Activated CD8-positive, alpha-beta memory T cell treated with anti-CD3 and anti-CD28 coated beads for 1 hour (primary cell): ENCODE measurements at places on chromosomes 3 and 15.

- DNase-seq, result no peak
These were observed 491.8 kb downstream of the FHIT start for GRCh38 chr3:60759439-60759838.

GRCh38 chr3:153752405-153753027 lies 368.7 kb upstream of the ARHGEF26 start:
- no peak for DNase-seq

- DNase-seq, result no peak
These were observed 8.3 kb downstream of the SERPINI1 start for GRCh38 chr3:167743799-167744198.

GRCh38 chr15:92580521-92580920 lies 75.1 kb downstream of the FAM174B start:
- no peak for DNase-seq

DNA sequence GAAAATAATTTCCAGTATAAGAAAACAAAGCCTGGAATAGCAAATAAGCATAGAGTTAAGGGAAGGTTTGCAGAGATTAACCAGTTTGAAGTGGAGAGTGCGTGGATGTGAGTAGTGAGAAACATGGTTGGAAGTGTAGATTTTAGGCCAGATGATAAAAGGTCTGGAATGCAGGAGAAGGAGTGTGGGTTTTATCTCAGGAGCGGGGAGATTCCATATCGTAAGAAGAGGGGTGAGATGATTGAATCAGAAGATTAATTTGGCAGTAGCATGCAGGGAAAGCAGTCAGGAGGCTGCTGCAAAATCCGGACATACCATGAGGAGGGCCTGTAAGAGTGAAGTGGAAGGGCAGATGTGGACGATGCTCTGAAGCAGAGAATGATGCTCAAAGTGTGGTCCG lies 13.7 kb downstream of the PPARG start:
- DNase-seq, result no peak

DNA sequence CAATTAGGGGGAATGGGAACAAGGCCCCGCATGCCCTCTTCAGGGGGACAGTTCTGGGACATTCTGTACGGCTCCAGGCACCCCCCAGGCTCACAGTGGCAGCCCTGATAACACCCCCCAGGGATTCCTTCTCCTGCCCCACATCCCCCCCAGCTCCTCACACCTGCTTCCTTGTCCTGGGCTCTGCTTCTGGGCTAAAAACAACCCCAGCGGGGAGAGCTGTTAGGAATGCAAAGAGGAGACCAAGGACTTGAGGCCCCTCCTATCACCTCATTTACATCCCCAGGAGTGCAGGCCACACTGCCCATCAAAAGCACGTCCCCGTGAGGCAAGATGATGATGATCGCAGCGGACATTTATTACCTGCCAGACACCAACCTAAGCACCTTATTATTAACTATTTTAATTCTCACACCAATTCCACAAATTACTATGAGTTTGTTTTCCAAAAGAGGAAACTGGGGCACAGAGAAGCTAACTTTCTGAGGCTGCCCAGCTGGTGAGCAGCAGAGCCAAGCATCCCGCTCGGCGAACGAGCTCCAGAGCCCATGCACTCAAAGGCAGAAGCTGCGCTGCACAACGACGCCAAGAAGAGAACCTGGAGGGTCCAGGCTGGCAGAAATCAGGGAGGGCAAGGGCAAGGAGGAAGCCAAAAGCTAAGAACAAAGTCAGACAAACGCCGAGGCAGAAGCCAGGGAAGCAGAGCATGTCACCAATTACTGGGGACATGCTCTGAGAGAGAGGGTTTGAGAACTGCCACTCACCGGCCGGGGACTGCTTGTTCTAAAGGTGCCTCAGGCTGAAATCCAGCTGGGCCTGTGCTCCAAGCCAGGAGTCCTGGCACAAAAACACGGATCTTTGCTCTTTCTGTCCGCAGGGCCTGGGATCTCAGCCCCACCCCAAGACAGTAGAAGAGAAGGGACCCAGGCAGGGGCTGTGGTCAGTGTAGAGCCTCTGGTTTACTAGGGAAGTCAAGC lies 76.2 kb upstream of the NSMCE3 start:
- DNase-seq, result no peak

DNA sequence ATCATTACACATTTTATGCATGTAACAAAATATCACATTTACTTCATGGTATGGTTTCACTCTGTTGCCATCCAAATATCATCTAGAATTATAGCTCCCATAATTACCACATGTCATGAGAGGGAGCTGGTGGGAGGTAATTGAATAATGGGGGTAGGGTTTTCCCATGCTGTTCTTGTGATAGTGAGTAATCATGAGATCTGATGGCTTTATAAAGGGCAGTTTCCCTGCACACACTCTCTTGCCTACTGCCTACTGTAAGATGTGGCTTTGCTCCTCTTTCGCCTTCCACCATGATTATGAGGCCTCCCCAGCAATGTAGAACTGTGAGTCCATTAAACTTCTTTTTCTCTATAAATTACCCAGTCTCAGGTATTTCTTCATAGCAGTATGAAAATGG lies 123.4 kb downstream of the SATB1 start:
- DNase-seq, result no peak

- no peak for DNase-seq
These were observed 23.0 kb downstream of the HSPBAP1 start for GRCh38 chr3:122770521-122771202.

DNA sequence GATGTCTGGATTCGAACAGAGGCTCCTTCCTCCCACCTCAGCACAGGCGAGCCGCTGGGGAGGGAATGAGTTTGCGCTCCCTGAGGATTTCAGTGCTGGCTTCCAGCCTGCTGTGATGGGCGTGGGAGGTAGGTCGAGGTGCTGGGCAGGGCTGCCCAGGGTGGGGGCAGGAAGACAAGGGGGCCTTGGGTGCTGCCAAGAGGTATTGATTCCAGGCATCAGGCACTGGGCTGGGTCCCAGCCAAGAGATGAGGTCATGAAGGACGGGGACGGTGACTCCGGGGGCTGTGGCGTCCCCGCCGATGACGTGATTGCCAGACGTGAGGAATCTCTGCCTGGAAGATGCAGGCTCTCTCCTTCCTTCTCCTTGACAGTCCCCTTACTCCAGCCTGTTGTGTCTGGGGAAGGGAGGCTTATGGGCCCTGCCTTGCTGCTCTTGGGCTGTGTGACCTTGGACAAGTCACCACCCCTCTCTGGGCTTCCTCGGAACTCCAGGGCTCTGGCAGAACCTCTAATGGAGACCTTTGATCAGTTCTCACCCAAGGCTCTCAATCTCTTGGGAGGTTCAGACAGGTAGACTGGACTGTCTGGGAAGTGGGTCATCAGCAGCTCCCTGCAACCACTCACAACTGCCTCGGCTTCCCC lies 116.8 kb downstream of the FBLN2 start:
- DNase-seq, result no peak

- DNase-seq, result no peak
These were observed 62.7 kb upstream of the FAM98B start for GRCh38 chr15:38391191-38391590.

DNA sequence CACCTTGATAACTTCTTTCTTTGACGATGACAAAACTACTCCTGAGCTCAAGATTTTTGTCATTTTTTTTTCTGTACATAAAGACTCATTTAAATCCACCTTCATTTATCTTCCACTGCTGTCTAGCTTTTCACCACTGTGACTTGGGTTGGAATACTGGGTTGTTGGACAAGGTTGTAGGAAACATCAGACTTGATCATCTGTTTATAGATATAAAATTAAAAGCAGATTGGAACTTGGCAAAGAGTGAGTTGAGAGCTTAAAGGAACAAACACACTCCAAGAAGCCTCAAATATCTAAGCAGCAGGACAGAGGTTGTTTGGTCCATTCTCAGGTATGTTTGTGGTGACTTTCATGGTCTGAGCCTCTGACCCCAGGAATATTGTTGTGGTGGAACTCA lies 141.7 kb upstream of the NDN start:
- no peak for DNase-seq

GRCh38 chr3:110758208-110758607 lies 313.4 kb upstream of the NECTIN3 start:
- no peak for DNase-seq

DNA sequence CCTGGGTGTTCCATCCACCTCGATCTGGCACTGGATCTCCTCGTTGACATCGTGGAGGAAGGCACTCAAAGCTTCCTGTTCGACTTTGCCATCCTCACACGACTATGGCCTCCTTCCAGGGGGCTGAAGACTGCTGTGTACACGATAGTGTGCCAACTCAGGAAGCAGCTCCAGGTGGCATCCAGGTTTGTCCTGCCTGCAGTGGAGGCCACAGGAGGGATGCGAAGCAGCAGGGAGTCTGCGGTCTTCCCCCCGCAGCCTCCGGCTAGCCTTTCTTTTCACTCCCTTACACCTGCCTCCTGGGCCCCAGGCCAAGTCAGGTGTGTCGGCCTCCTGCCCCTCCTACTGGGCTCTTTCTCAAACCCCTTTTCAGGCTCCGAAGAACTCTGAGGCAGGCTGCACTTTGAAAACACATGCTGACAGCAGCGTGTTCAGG lies 32.2 kb downstream of the SYNM start:
- no peak for DNase-seq

DNA sequence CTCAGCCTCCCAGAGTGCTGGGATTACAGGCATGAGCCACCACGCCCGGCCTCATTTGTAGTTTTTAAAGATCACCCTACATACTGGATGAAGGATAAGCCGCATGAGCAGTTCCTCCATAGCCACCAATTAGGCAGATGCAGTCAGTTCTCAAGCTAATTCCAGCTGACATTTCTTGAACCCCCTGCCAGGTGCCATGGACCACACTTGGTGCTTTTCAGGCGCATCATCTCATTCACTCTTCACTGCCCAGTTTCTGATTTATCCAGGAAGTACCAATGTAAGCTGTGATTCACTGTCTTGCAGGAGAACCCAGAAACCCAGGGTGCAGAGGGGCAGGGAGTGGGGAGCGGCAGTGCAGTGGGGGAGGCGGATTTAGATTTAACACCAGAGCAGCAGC lies 56.5 kb upstream of the RASA2 start:
- DNase-seq, result no peak

DNA sequence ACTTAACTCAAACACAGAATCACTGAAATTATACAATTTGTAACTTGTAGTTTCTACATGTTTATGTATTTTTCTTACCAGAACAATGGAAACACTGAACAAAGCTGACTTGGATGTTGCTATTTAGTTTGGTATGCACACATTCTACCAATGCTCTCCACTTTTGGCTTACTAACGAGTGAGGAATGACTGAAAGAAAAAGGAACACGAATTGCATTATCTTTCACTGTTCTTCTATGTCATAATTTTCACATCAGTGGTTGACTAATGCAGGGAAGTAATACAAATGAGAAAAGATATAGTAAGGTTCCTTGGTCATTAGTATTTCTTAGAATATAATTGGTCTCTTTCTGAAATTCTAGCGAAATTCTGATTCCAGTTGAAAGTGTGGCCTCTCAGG lies 9.8 kb upstream of the CNTN3 start:
- no peak for DNase-seq

- no peak for DNase-seq
These were observed 283.4 kb downstream of the LSAMP start for GRCh38 chr3:116161575-116162525.

DNA sequence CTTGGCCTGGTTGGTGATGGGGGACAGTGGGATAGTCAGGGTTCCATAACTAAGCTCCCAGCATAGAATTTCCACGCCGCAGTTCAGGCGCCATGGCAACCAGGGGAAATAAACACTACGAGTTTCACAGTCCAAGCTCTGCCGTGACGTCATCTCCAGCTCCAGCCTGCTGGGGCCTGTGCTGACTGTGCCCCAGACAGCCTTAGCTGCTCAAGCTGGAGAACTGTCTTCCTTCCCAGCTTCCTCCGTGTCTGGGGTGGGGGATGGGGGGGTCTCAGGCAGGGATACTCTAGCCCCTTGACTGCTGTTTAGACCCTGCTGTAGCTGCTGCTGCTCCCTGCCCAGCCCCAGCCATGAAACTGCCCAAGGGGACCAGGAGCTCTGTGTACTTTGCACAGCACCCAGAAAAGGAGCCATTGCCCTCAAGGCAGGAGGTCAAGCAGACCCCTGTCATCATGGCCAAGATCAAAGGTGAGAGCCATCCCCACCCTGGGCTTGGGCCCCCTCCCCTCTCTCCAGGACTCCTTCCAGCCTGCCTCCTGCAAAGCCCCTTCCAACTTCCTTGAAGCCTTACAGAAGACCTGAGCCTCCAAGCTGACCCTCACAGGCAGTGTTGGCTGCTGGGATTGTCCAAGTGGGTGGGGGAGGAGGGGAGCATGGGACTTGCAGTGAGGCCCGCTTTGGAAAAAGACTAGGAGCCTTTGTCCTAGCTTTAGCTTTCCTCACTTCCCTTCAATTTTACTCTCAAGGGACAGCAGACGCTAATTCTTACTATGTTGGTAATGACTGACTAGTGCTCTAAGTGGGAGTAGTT lies 11.4 kb upstream of the CSPG4 start:
- DNase-seq, result no peak

DNA sequence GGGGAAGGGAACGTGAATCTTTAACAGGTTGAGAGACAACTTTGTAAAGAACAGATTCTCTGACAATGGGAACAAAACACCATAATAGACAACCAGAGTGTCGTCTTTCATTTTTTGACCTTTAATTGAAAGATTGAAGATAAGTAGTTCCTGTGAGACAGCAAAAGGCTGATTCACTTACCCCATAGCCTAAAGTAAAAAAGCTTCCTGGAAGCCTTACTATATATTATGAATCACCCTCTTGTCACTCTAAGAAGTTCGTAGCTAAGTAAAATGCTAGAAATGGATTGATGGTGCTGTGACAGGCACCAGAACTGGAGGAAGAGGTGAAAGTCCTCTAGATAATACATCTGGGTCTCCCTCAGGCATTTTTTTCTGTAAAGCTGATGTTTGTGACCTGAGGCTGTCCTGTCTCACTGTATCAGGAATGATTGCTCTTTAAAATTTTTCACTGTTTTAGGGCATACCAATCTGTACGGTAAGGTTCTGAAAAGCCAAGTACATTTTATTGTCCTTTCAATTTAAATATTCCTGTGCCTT lies 824.6 kb upstream of the SEMA6D start:
- DNase-seq, result no peak
